Testis (tissue), 5 donors: ENCODE measurements at places on chromosomes 12 and 14. TPM values are rescaled to one million over a fixed set of nuclear protein-coding genes. Genes with fewer than 3 reads are reported as not detected.

Gene GRIN2B
- total RNA-seq = 1.1 TPM

Gene KCNMB4
- total RNA-seq = 7.1 TPM

Gene BEST3
- total RNA-seq = 2.1 TPM

Gene SP1
- total RNA-seq = 75.4 TPM

Gene NRL
- 6.6 TPM for total RNA-seq

Gene ACRBP
- 172 TPM for total RNA-seq

Gene HAL
- total RNA-seq = 0.74 TPM

Gene KCNJ8
- total RNA-seq = 2.0 TPM

Gene ANKRD52
- total RNA-seq = 26.8 TPM

Gene LRRC9
- 11.0 TPM for total RNA-seq

Gene DAO
- 0.79 TPM for total RNA-seq

Gene DEPDC4
- total RNA-seq = 5.0 TPM

Gene B3GNT4
- total RNA-seq = 5.2 TPM

DNA sequence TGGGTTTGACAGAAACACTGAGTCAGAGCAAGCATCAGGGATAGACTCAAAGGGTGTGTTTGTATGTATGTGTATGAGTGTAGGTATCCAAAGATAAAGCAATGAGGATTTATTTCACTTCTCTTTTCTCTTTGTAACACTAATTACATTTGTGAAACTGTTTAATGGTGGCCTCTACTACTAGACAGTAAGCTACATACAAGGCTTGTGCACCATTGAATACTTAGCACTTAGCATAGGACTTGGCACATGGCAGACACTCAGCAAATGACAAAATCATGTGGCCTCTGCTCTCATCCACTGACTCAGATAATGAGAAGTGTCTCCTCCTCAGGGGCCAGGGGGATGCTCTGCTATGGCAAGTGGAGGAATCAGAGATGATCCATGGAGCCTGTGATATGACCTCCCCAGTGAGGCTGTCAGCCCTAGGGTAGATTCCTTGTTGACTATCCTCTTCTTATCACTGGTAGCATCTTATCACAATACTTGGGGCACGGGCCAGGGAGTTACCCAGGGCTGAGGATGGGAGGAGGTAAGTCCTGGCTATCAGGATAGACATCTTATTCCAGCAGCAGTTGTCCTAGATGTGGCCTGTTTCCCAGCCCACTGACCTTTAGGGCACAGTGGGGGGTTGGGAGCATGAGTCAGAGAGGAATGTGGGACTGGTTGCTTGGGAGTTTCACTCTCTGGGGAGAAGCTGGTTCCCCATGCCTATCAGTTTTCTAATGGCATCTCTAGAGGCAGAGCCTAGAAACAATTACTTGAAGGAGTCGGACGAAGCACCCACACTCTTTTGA lies 71.2 kb upstream of the HOXC13 start:
- no peak overlapping the region for H3K4me3 ChIP-seq
- no peaks in the 10 kb centered on the region for H3K4me1 ChIP-seq
- H3K27ac ChIP-seq = no peak overlapping the region
- DNase-seq = no peak

GRCh38 chr14:24255931-24256711 lies 6.9 kb downstream of the TGM1 start:
- H3K27ac ChIP-seq = no peak overlapping the region
- no peak overlapping the region for H3K4me3 ChIP-seq
- no peaks in the 10 kb centered on the region for H3K27me3 ChIP-seq
- H3K4me1 ChIP-seq = no peaks in the 10 kb centered on the region
- no peak for DNase-seq

GRCh38 chr12:46472893-46473633 lies 100.5 kb upstream of the SLC38A2 start:
- peak overlapping the region; percentile 55 for H3K27ac ChIP-seq
- H3K4me1 ChIP-seq = peaks cover 14% of the 10 kb centered on the region
- no peaks in the 10 kb centered on the region for H3K27me3 ChIP-seq
- no peak overlapping the region for H3K4me3 ChIP-seq

DNA sequence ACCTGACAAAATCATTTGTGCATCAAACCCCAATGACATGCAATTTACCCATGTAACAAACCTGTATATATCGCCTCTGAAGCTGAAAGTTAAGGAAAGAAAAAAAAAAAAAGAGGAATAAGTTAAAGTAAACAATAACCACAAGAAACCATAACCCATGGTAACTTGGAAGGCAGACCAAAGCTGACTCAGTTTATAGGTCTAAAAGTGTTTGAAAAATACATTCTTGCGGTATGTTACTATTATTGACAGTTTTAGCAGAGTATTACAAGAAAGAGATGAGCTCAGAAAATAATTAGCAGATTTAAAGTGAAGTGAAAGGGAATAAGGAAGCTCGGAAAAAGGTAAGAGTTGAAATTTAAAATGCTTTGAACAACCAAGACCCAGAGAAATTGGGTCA lies 34.4 kb upstream of the MGAT4C start:
- no peak overlapping the region for H3K4me3 ChIP-seq
- H3K27ac ChIP-seq = no peak overlapping the region
- no peaks in the 10 kb centered on the region for H3K36me3 ChIP-seq
- DNase-seq = no peak
- H3K4me1 ChIP-seq = no peaks in the 10 kb centered on the region

GRCh38 chr14:51884086-51884927 lies 23.9 kb downstream of the GNG2 start:
- no peaks in the 10 kb centered on the region for H3K4me1 ChIP-seq
- no peak for DNase-seq
- H3K36me3 ChIP-seq = no peaks in the 10 kb centered on the region
- H3K4me3 ChIP-seq = no peak overlapping the region
- H3K27me3 ChIP-seq = no peaks in the 10 kb centered on the region
- no peak overlapping the region for H3K27ac ChIP-seq

DNA sequence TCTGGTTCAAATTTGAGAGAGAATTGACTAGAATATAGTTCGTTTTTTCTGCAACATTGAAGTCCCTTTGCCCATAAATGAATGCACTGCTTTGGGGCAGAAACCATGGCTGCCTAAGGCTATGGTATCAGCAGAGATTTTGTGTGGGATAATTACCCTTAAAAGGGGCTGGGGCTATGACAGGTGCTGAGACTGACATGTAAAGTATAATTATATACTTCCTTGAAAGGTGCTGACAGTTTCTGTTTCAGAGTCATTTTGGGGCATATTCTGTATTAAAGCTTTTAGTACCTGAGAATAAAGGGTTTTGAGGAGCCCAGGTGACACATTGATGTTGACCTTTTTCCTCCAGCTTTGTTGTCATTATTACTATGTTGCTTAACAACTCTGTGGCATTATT lies 150.3 kb upstream of the PTPRQ start:
- H3K27ac ChIP-seq = no peak overlapping the region
- no peak overlapping the region for H3K4me3 ChIP-seq

DNA sequence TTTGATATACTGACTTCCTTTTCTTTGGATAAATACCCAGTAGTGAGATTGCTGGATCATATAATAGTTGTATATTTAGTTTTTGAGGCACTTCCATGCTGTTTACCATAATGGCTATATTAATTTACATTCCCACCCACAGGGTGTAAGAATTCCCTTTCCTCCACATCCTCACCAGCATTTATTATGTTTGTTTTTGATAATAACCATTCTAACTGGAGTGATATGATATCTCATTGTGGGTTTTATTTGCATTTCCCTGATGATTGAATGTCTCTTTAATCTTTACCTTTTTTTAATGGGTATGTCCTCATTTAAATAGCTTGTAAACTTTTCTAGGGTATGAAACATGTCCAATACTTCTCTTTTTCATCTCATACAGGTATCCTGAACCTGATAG lies 11.6 kb upstream of the SAV1 start:
- no peaks in the 10 kb centered on the region for H3K36me3 ChIP-seq
- no peak overlapping the region for H3K4me3 ChIP-seq
- no peaks in the 10 kb centered on the region for H3K27me3 ChIP-seq
- H3K4me1 ChIP-seq = no peaks in the 10 kb centered on the region

GRCh38 chr14:35956376-35957085 lies 130.4 kb downstream of the BRMS1L start:
- H3K4me3 ChIP-seq = no peak overlapping the region
- DNase-seq = no peak
- H3K27ac ChIP-seq = no peak overlapping the region
- no peaks in the 10 kb centered on the region for H3K4me1 ChIP-seq

- H3K27ac ChIP-seq = no peak overlapping the region
- H3K36me3 ChIP-seq = no peaks in the 10 kb centered on the region
- no peak for DNase-seq
- no peaks in the 10 kb centered on the region for H3K27me3 ChIP-seq
- no peak overlapping the region for H3K4me3 ChIP-seq
These were observed 291.7 kb downstream of the C12orf75 start for GRCh38 chr12:105622220-105622619.

DNA sequence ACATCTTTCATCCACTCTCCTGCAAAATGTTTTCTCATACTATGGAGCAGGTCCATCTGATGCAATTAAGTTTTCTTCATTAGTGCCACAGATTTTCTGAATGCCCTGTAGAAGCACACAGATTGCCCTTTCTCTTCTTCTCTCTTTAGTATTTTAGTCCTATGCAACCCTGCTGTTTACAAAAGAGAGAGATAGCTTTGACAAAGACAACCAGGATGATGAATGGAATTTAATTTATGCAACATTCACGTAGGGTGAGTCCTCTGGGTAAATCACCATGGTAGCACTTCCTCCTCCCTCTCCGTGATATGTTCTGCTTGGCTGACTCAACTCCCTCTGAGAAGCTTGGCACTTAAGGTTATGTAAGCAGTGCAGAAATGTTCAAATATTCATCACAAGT lies 400.9 kb upstream of the PDE3A start:
- no peak overlapping the region for H3K4me3 ChIP-seq
- DNase-seq = no peak
- H3K36me3 ChIP-seq = no peaks in the 10 kb centered on the region

GRCh38 chr12:2354151-2354991 lies 301.6 kb downstream of the CACNA1C start:
- H3K4me3 ChIP-seq = no peak overlapping the region
- no peaks in the 10 kb centered on the region for H3K36me3 ChIP-seq
- no peaks in the 10 kb centered on the region for H3K4me1 ChIP-seq
- no peak for DNase-seq
- H3K27me3 ChIP-seq = no peaks in the 10 kb centered on the region
- no peak overlapping the region for H3K27ac ChIP-seq

- no peaks in the 10 kb centered on the region for H3K4me1 ChIP-seq
- no peak overlapping the region for H3K4me3 ChIP-seq
- no peak for DNase-seq
- H3K36me3 ChIP-seq = no peaks in the 10 kb centered on the region
- no peak overlapping the region for H3K27ac ChIP-seq
These were observed 33.5 kb downstream of the SMCO2 start for GRCh38 chr12:27480016-27480415.

DNA sequence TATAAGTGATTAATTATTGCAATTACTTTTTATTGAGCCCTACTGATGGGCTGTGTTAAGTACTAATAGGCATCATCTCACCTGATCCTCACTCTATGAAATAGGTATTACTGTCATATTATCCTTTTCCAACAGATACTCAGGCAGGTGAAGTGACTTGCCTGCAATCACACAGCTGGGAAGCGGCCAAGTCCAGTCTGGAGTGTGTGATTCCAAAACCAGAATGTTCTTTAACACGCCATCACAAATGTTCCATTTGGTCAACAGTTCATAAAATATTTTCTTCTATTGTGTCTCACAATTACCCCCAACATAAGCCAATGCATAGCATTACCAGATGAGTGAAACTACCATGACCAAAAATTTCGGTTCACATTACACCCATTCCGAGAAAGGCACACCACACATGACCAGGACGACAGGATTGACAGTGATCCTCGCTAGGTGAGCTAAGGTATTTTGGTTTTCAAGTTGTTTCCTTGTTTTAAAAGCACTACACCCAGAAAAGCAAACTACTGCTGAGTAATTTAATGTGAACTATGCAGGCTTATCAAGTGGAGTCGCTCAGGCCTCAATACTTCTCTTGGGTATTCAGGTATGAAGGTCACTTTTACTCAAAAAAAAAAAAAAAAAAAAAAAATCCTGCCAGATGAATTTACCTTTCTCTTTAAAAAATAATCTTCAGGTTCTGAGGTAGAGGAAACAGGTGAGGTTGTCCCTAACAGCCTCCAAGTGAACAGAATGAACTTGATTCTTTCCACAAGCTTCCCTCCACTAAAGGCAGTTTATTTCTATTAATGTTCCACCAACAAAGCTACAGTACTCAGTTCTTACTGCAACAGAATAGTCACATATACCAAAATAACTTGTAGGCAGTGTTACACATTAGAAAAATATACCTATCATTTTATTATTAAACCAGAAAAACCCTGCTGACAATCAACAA lies 2.4 kb downstream of the VPS37B start:
- H3K4me3 ChIP-seq = no peak overlapping the region
- DNase-seq = no peak
- peak overlapping the region; percentile 89 for H3K27ac ChIP-seq

DNA sequence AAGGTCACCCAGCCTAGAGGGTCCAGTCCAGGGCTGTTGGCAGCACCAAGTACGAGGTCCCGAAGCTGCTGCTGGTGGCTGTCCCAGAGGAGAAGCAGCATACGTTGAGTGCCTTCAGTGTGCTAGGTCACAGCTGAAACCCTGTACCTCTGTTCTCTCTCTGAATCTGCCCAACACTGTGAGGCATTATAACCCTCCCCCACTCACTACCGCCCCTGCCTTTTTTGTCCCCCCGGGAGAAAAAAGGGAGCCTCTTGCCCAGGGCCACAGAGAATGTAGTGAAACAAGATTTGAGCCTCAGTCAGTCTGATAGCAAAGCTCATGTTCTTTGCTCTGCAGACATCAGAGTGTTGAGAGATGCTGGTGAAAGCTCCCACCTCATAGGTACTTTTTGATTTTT lies 53.4 kb downstream of the PPP2R5C start:
- no peak overlapping the region for H3K4me3 ChIP-seq
- peaks cover 19% of the 10 kb centered on the region for H3K4me1 ChIP-seq
- no peak for DNase-seq

DNA sequence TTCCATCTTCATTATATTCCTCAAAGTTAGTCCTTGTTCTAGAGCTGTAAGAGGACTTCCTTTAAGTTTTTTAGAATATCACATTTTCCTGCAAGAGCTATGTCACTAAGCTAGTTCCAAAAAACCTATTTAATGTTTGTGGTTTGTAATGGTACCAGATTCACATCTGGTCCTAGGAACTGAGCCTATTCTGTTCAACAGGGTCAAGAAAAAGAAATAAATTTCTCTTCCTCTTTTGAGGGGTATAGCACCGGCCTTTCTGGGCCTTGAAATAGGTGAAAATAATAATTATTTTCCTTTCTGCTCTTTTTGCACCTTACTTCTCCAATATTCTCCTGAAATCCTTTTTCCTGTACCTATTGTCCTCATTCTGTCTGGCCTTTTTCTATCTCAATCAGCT lies 3.6 kb upstream of the STXBP6 start:
- no peaks in the 10 kb centered on the region for H3K4me1 ChIP-seq
- no peaks in the 10 kb centered on the region for H3K27me3 ChIP-seq
- DNase-seq = no peak
